ENCODE measurements at places on chromosomes 1 and 21.

DNA sequence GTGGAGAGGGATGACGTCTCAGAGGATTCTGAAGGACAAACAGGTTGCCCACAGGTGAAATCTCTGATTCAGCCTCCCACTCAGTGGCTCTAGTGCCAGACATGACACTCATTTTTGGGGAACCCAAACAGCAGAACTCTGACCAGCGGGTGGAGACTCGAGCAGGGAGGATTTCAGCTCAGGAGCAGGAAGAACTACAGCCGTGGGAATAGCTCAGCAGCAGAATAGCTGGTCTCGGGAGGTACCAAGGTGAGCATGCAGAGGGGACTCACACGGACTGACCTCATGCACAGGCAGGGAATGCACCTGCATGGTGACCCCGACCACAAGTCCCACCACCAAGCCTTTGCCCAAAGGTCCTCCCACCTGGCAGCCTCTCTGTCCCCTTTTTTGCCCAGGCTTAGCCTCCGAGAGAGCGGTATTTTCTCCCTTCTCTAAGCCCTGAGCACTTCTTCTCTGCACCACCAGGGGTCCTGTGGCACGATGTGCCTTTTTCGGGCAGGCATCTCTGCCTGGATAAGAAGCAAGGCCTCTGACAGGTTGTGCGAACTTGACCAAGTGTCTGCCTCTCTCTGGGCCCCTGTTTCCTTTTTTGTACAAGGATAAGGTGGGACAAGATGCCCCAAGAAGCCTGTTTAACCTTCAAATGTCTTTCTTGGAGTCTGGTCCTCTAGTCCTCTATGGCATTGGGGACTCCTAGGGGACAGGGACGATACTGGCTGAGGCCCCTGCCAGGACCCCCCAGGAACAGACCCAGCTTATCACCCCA, 8.8 kb upstream of the FGR start:
- DNase-seq, result peak; percentile 74

- DNase-seq, result no peak
Measured at GRCh38 chr1:234897390-234897749, 231.3 kb downstream of the TOMM20 start.

DNA sequence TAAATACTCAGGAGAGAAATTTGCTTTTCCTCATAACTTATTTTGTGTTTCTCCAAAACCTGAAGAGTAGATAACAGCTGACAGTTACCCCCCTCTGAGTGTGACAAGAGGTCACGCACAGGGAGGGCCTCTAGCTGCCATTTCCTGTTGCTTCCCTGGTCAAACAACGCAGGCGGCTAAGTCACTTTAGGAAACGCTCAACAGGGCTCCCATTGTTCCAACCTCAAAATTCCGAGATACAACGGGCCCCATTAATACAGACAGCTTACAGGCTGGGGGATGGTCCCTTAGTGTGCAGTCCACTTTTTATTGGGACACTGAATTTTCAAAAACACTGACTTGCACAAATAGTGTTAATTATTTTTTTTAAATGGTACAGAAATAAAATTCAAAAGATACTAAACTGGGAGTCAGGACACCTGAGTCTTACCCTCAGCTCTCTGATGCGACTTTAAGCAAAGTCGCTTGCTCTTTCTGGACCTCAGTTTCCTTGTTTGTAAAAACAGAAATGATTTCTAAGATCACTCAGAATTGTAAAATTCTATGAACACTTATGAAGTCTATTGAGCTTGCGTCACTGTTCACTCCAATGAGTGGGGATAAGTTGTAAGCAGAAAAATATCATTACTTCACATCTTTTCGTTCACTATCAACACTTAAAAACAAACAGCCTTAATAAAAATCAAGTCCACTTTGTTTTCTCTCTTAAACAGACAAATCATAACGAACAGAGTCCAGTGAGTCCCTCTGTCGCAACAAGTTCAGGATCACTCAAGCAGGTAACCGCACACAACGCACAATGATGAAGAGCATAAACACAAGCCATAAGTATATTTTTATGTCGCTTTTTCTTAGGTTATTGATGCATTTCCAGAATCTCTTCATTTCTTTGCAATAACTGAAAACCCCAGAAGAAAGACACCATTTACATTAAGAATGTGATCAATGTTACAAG, 13.5 kb downstream of the LZIC start:
- no peak for DNase-seq

GRCh38 chr1:36149973-36150295, 648 bp upstream of the TRAPPC3 start:
- no peak for DNase-seq

DNA sequence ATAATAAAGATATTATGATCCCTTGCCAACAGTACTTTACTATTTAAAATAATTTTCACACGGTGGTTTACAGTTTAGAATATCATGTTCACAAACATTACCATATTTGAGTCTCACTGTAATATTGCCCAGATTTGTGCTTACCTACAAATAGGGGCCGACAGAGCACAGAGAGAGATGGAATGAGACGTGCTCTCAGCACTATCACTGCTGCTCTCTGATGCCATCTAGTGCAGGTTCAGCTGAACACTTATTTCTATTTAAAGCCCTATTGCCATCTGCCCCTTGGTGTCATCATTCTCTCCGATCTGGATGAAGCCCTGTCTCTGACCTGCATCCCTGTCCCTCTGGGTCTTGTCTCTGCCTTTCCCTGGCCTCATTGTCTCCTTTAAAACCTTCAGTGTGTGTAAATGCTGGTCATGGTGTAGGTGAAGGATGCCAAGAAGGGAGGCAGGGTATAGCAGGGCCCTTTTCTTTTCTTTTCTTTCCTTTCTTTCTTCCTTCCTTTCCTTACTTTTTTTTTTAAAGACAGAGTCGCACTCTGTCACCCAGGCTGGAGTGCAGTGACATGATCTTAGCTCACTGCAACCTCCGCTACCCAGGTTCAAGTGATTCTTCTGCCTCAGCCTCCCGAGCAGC, 6.9 kb upstream of the GPATCH4 start:
- DNase-seq, result peak; percentile 78

DNA sequence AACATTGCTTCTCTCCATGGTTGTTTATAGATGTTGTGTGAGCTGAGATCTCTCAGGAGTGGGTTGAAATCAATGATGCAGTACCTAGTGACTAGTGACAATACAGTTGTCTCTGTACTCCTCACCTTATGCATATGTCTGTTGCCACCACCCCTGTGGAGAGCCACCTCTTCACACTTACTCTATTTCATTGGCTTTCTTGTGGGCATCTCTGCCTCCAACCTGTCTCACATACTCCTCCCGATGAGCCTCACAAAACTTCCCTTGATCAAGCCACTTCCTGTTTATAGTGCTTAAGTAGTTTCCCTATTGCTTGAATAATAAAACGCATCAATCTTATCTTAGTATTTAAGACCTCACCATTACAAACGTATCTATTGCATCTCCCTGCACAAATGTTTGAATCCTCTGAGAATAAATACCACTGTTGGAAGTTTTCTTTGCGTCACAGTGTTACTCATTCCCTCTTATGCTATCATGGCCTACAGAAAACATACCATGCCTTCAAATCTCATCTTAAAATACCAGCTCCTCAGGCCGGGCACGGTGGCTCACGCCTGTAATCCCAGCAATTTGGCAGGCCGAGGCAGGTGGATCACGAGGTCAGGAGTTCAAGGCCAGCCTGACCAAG, 54.7 kb upstream of the GREM2 start:
- peak; percentile 0 for DNase-seq

GRCh38 chr1:14593302-14593701, 5.2 kb upstream of the KAZN start:
- DNase-seq, result no peak

DNA sequence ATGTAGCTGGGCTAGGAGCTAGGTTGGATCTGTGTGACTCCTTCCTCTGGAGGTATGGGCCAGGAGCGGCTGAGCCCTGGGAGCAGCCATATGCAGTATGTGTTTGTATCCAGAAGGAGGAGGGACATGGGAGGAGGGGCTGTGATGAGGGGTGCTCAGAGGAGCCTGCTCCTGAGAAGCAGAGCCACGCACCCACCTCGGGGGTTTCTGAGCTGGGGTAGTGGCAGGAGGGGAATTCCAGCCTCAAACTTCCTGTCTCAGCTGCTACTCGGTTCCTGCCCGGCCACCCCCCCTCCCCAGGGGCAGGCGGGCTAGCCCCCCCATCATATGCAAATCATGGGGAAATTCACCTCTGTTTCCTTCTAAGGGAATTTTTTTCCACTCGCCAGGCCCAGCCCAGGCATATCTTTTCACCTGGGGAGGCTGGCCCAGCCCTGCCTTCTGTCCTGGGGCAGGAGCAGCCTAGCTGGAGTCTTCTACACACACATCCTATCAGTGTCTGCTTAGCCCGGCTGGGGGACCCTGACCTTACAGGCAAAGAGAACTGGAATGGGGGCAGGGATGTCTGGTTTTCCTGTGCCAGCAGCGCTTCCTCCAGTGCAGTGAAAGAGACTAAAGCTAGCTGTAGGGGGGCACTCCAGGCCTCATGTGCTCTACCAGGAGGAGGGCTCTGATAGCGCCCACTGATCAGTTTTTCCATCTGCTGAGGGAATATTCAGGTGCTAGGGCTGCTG, 3.0 kb downstream of the ZC3H12A start:
- DNase-seq, result peak; percentile 86

- no peak for DNase-seq
Measured at GRCh38 chr1:100622966-100623762, 85.2 kb downstream of the GPR88 start.
